ENCODE measurements at places on chromosomes 6 and 20.

GRCh38 chr20:34365765-34366213 lies 2.7 kb downstream of the ITCH start:
- DNase-seq, result no peak

GRCh38 chr6:135075018-135075417 lies 20.4 kb upstream of the HBS1L start:
- no peak for DNase-seq

DNA sequence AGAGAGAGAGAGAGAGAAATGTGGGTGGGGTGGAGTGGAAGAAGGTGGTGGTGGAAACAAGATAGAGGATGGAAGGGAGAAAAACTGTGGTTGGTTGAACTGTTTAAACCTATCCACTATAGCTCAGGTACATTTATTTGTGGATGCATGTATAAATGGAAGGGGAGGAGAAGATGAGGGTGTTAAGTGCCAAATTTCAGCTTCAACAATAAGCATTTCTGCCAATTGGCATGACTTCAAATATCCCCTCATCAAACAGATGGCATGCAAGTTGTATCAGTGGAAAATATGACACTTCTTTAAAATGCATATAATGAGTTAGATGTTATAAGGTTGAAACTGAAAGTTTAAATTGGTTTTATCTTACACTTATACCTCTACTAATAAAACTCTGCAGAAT lies 216.1 kb downstream of the LMBRD1 start:
- DNase-seq, result no peak

DNA sequence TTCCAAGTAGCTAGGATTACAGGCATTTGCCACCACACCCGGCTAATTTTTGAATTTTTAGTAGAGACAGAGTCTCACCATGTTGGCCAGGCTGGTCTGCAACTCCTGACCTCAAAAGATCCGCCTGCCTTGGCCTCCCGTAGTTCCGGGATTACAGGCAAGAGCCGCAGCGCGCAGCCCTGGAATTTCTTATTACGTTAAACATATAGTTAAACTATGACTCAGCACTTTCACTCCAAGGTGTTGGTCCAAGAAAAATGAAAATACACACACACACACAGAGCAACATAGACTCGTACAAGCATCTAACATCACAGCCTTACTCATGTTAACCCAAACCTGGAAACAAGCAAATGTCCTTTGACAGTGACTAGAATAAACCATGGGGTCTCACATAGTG lies 663.9 kb downstream of the PRKN start:
- DNase-seq, result no peak

DNA sequence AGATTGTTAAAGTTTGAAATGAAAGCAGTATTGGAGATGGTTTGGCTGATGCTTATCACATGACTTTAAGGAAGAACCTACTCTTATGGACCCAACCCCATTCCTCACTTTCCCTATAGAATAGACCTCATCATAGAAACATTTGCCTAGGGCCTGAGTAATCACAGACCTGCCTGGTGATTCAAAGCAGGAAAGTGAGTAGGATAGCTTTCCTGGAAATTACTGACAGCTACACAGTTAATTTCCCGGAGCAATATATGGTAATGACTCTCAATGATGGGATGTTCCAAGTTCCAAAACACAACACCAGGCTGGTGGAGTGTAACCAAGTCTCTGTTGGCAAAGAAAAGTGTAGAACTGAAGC lies 233.8 kb downstream of the SIM1 start:
- peak; percentile 86 for DNase-seq

GRCh38 chr20:6099819-6100218 lies 23.0 kb downstream of the FERMT1 start:
- DNase-seq, result no peak

- no peak for DNase-seq
Measured at GRCh38 chr6:33589392-33589730, 9.3 kb upstream of the BAK1 start.

GRCh38 chr6:90294614-90294988 lies 2.0 kb downstream of the BACH2 start:
- DNase-seq, result no peak

- no peak for DNase-seq
Measured at GRCh38 chr6:143928853-143929252, 64.6 kb downstream of the ZC2HC1B start.

GRCh38 chr6:35694462-35694861 lies 5.7 kb upstream of the FKBP5 start:
- no peak for DNase-seq

Data from fibroblast of upper back skin (primary cell).